Mesenteric fat pad (tissue), 1 donor: ENCODE measurements at places on chromosomes 7 and 10. TPM values are rescaled to one million over a fixed set of nuclear protein-coding genes. Genes with fewer than 3 reads are reported as not detected.
A peak's percentile ranks its signal among the peaks of the same experiment; 100 is the strongest.

Gene RP9
- 8.0 TPM for total RNA-seq

Gene DGKI
- total RNA-seq = 10.1 TPM

Gene ZNF804B
- total RNA-seq = not detected

Gene FAM241B
- 2.6 TPM for total RNA-seq

Gene AEBP1
- total RNA-seq = 267 TPM

Gene LRMDA
- 26.6 TPM for total RNA-seq

Gene CACNB2
- total RNA-seq = 0.19 TPM

Gene SAP25
- 2.3 TPM for total RNA-seq

Gene ZNRF2
- 17.6 TPM for total RNA-seq

Gene CDHR1
- 0.35 TPM for total RNA-seq

Gene IFRD1
- 82.6 TPM for total RNA-seq

Gene THSD7A
- total RNA-seq = 6.0 TPM

Gene METTL27
- total RNA-seq = 1.7 TPM

Gene CABCOCO1
- total RNA-seq = 0.35 TPM

Gene VPS37D
- total RNA-seq = 2.0 TPM

Gene PPP1R17
- total RNA-seq = not detected

Gene CTAGE6
- total RNA-seq = 0.29 TPM

GRCh38 chr10:114396464-114396863, 7.8 kb downstream of the AFAP1L2 start:
- DNase-seq = no peak

GRCh38 chr7:25858525-25859411, 293.2 kb upstream of the NFE2L3 start:
- DNase-seq = no peak

DNA sequence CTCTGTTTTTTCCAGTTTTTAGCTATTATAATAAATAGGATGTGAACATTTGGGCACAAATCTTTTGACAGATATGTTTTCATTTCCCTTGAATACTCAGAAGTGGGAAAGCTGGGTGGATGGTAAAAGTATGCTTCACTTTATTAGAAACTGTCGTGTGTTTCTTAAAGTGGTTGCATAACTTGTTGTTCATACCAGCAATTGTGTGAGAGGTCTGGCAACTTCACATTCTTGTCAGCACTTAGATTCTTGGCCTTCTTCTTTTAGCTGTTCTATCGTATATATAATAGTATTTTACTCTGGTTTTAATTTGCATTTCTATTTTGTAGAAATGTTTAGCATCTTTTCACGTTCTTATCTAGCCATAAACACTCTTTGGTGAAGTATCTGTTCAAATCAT, 894.4 kb downstream of the KCNMA1 start:
- no peak for DNase-seq

DNA sequence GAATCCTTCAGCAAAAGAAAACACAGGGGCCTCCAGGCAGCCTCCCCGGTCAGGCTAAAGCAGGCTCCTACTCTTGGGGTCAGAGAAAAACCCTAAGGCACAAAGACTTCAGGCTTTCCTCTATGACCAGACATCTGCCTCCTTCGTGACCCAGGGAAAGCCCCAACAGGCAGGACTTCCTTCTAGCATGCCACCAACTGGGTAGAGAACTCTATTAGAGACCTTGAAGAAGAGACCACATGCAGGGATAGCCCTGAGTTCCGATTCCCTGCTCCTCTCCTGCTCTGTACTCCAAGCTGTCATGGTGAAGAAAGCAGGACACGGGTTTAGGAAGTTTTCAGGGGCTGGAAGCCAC, 1.3 kb downstream of the TRPV6 start:
- DNase-seq = no peak

- DNase-seq = no peak
These were observed 29.7 kb upstream of the DDC start for GRCh38 chr7:50594734-50595485.

DNA sequence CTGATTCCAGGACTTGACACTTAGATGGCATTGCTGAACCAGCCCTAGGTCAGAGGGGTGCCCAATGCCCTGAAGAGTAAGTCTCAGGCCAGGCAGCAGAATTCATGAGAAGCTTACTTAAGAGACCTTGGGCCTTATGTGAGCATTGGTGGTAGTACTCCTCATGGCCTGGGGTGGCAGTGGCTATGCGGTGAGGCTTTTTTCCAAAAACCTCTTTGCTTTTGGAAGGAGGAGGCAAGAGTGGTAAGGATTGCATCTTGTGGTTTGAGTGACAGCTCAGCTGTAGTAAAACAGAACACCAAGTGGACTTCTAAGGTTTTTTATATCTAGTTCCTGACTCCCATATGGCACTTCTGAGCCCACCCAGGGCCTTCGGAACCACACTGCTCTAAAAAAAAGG, 459.0 kb upstream of the STEAP1 start:
- no peak for DNase-seq

GRCh38 chr10:6212806-6213205, 10.1 kb downstream of the PFKFB3 start:
- no peak for DNase-seq

GRCh38 chr7:11831736-11832495, at the start of gene THSD7A:
TSS of gene THSD7A (minus strand) at chr7:11832198. CDS start at chr7:11831946, 252 bp downstream.
- DNase-seq = no peak

GRCh38 chr10:93369588-93370164, 112.5 kb downstream of the MYOF start:
- no peak for DNase-seq

GRCh38 chr10:110203500-110204455, 3.6 kb upstream of the MXI1 start:
- no peak for DNase-seq

DNA sequence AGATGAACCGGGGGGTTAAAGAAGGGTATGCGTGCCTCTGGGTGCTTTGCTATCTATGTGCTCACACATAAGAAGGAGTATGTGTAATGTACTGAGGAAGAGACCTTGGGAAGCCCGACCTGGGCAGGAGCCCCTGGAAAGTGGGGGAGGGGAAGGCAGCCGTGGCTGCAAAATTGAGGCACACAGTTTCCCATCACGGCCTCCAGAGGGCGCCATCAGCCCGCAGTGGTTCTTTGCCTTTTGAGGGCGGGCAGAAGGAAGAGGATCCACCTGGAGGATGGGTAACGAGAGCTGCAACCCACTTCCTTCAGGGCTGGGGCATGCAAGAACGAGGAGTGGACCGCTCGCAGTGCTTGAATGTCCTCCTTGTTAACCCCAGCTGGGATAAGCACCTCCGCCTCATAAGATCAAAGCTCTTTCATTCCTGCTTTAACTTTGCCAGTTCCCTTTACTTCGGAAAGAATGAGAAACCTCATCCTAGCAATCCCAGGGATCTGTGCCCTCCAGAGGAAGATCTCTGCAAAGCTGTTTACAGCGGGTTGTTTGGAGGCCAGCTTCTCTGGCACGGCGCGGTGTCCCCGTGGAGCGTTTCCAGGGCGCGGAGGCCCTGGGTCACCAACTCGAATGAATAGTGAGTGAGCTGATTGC, 77.9 kb downstream of the PCGF5 start:
- no peak for DNase-seq

- DNase-seq = no peak
These were observed 1.1 kb downstream of the PLEKHS1 start for GRCh38 chr10:113752553-113752952.

GRCh38 chr10:47181052-47181849, 118.7 kb upstream of the GDF10 start:
- no peak for DNase-seq

DNA sequence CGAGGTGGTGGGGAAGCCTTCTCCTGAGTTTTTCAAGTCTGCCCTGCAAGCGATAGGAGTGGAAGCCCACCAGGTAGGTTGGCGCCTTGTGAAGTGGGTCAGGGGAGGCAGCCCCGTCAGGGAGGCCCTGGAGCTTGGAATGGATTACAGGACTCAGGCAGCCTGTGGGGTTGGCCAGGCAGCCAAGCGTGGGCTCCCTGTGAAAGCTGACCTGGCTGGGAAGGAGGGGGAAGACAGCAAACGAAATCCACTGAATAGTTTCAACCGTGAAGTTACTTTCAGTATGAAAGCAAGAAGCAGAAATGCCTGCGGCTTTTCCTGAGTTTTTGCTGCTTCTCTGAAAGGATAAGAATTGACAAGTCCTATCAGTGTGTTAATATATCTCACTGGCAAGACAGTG, 36.4 kb downstream of the LHPP start:
- no peak for DNase-seq

DNA sequence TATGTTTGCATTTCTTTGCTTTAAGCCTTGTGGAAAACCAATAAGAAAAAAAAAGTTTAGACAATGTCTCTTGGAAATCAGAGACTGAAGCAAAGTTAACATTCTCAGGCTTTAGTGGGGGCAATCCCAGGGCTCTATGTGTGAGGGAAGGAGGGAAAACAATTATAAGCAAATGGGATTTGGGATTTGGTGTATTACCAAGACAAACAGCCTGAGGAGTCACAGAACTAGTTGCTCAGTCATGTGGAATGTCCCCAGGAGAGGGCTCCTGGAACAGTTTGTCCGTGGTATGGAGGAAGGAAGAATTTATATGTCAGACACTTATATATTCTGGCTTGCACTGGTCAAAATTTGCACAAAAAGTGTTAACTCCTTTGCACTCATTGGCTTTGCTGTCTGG, 562.9 kb upstream of the TPK1 start:
- DNase-seq = no peak

GRCh38 chr10:35375091-35375765, 38.9 kb downstream of the CCNY start:
- DNase-seq = no peak

GRCh38 chr10:79144351-79145173, 75.8 kb downstream of the ZMIZ1 start:
- no peak for DNase-seq

- no peak for DNase-seq
These were observed 19.1 kb downstream of the DPYSL4 start for GRCh38 chr10:132205650-132206376.

GRCh38 chr10:43124094-43124521, 14.1 kb upstream of the CSGALNACT2 start:
- DNase-seq = peak; percentile 67

DNA sequence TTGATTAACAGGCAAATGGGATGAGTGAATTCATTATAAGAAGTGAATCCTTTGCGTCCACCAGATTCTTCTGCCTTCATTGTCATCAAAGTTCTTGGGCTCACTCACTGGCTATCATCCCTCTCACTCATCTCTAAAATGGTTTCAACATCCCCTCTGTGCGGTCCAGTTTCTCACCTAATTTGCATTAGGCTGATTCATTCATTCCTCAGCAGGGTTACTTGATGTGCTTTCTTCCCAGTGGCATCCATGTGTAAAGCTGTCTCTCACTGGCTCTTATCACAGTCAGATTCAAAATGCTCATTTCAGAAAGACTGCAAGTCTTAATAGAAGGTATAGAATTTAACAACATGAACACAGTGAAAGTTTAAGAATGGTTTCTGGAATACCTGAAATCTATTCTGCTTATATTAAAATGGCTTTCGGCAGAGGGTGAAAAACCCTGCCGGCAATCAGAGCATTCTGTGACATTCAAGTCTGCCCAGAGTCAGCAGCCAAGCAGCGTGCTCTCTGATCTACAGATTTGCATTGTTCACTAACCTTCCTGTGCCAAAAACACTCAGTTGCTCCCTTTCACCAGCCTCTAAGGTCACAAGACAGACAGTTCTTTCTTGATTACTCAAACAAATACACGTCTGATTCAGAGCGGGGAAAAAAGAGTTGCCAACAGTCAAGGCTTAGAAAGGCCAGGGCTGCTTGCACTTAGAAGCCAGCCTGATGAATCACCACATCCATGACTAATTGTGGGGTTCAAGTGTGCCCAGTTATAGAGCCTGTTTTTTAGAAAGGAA, 106.7 kb downstream of the TES start:
- DNase-seq = no peak

GRCh38 chr7:47453093-47454061, 128.5 kb downstream of the TNS3 start:
- peak; percentile 90 for DNase-seq

GRCh38 chr7:134084488-134085144, 42.5 kb upstream of the LRGUK start:
- DNase-seq = peak; percentile 6

DNA sequence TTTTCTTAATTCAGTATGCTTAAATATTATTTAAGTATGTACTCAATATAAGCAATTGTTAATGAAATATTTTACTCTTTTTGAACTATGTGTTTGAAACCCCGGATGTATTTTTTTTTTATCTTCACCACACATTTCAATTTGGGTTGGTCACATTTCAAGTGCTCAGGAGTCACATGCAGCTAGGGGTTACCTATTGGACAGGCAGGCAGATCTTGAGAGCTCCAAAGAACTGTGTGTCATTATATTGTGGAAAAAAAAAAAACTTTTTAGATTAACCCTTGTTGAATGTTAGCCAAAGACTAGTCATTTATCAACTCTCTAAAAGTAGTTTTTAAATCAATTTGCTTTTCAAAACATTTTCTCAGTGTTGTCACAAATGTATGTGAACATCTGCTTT, 37.2 kb downstream of the IKZF1 start:
- no peak for DNase-seq

DNA sequence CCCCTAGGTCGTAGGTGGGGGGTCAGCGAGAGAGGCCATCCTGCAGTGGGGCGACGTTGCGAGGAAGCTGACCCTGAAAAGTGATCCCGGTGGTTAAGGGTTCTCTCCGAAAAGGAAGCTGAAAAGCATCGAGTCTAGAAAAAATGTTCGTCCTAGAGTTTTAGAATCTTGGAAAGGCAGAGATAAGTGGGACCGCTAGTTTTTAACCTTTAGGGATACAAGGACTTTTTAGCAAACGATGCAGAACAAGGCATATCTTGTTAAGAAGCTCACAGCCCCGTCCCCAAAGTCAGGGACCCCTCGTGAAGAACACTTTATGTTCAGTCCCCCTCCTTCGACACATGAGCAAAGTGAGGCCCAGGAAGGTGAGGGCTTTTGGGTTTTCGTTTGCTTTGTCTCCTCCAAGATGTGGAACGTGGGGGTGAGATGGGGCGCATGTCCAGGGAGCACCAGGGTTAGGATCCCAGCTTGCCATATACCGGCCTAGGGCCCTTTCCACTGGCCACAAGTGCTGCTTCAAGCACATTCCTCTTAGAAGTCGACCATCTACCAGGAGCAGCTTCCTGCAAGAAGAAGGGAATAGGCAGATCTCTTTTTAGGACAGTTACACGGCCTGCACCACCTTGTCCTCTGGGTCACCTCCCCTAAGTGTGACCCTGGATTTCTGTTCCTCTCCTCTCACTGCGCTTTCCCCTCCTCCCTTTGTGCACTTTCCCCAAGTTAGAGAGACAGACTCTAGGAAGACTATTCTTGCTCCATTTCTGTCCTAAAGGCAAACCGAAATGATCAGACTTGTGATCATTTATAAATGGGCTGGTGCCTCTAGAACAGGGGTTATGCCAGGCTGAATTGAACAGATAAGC, 969 bp downstream of the SLC35G1 start:
- DNase-seq = no peak

GRCh38 chr10:28906934-28907333, 229.6 kb downstream of the BAMBI start:
- DNase-seq = no peak

DNA sequence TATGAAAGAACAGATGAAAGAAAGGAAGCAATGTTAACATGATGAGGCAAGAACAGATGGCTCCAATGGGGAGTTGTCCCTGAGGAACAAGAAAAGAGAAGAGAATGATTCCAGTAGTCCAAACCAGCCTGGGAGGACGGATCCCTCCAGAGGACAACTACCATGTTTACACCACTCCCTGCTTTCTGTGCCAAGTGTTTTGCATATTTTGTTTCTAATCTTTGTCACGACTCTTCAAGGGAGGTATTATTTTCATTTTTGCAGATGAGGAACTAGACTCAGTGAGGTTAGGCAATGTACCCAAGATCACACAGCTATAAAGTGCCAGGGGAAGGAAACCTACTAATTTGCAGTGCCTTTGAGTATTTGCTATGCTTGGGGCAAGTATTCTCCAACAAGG, 116.2 kb downstream of the PARP12 start:
- DNase-seq = no peak

GRCh38 chr7:106169821-106170610, 57.9 kb upstream of the SYPL1 start:
- DNase-seq = no peak

GRCh38 chr10:34295142-34295548, 520.0 kb downstream of the PARD3 start:
- DNase-seq = no peak
